EH (cell line): ENCODE measurements at places on chromosomes 5 and 9.

DNA sequence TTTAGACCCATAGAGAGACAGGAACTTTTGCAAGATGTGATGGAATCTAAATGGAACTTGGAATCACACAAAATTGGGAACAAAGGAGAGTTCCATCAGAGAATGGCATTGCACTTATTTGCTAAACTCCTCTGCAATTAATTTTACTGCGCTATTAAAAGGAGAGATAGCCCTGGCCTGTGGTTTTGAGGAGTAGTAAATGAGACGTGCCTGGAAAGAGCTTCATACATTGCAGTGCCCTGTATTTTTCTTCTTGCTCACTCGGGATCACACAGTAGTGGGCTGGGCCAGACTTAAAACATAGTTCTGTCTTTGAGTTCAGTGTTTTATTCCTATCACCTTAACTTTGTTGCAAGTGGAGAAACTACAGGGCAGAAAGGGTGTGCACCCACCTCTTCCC lies 94.4 kb upstream of the SLC27A6 start:
- peak; percentile 19 for DNase-seq

GRCh38 chr9:131942146-131942720 lies 137.4 kb downstream of the MED27 start:
- DNase-seq = peak; percentile 15

DNA sequence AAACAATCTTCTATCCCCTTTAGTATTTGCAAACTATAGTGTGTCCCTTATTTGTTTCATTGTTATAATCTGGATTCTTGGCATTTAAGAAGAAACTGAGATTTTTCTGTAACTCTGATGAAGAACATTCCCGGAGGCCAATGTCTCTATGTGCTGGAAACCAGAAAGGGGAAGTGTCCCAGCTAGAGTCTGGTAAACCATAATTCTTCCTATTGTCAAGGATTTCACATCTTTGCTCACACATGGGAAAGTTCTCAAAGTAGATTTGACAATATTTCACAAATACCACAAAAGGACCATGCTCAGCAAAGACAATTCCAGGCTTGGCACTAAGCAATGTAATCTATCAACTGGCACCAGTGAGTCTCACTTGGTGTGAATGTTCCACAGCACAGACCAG lies 146.8 kb downstream of the MUSK start:
- DNase-seq = no peak

GRCh38 chr5:4250254-4250653 lies 654.6 kb downstream of the IRX1 start:
- no peak for DNase-seq

GRCh38 chr9:114503009-114503408 lies 2.3 kb downstream of the WHRN start:
- no peak for DNase-seq

DNA sequence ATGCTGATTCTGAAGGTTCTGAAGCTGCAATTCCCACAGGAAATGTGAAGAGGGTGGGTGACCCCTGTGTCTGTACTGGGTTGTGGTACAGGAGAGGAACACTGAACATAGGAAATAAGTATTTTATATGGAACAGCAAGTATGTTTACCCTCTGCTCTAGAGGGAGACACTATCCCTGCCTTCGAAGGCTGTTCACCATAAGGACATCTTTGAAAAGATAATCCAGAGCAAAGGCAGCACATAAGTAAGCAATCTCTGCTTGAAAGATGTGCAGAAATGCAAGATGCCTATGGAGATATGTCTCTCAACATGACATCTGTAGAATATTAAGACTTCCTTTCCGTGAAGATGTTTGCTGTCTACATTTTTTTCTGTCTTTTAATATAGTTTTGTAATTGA lies 184.4 kb upstream of the EFNA5 start:
- peak; percentile 18 for DNase-seq

GRCh38 chr5:55645304-55645703 lies 66.8 kb downstream of the SLC38A9 start:
- peak; percentile 51 for DNase-seq

- DNase-seq = peak; percentile 61
Measured at GRCh38 chr9:137619240-137620047, 639 bp downstream of the EHMT1 start.

DNA sequence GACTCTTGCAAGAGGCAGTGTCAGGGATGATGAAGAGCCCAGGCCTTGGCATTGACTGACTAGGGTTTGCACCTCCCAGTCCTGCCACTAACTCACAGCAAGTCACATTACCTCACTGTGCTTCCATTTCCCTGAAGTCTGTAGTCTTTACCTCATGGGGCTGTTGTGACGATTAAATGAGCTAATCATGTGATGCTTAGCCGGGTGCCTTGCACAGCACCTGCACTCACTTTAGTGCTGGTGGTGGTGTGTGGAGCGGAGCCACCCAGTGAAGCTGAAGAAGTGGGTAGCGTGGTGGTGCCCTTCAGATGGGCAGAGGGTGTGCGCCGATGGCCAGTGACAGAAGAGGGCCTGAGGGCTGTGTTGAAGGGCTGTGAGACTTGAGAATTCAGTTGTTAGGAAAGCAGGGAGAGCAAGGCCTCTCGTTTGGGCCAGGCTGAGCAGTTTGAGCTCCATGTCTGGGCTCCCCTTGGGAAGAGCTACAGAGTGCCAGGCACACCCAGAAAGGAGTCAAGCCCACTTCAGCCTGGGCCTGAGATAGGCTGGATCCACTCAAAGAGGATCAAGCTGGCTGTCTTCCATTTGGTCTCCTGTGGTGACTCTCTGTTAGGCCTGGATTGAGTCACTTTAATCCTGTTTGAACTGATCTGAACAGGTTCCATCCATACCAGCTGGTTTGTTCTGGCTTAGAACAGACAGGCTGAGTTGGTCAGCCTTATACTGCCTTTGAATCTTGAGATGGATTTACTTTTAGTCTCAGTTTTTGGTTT lies 42.5 kb downstream of the RALGPS1 start:
- peak; percentile 62 for DNase-seq

DNA sequence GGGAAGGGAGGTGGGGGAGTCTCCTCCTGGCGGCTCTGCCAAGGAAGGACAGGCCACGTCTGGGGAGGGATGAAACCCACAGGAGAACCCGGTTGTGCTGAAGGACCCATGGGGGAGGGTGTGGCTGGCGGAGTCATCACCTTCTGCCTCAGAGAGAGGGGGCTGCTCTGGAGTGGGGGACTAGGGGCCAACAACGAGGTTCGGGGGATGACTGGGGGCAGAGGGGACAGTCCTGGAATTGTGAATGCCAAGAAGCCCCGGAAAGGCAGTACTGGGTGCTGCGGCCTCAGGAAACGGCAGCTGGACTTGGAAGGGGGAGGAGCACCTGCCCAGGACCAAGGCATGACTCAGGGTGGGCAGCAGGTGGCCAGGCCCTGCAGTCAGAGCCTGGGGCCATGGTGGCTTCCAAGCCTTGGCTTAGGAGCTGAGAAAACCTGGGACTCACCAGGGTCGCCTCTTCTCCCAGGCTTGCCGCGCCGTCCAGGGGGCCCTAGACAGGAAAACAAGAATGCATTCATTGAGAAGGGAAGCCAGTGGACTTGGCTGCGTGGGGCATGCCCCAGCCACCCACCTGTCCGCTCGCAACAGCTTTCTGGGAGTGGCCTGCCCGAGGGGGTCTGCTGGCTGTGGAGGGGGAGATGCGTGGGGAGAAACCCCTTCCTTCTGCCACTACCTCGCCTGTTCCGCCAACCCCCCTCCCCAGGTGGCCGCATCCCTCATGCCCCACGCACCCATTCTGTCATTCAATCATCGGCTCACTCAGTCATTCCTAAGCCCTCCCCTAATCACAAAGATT lies 74.0 kb upstream of the PHYKPL start:
- no peak for DNase-seq

GRCh38 chr5:10563110-10563944 lies 543 bp upstream of the ANKRD33B start:
- DNase-seq = peak; percentile 59

GRCh38 chr5:88827997-88828396 lies 55.0 kb downstream of the MEF2C start:
- DNase-seq = peak; percentile 4

- no peak for DNase-seq
Measured at GRCh38 chr9:129307227-129307970, 129.3 kb upstream of the IER5L start.

DNA sequence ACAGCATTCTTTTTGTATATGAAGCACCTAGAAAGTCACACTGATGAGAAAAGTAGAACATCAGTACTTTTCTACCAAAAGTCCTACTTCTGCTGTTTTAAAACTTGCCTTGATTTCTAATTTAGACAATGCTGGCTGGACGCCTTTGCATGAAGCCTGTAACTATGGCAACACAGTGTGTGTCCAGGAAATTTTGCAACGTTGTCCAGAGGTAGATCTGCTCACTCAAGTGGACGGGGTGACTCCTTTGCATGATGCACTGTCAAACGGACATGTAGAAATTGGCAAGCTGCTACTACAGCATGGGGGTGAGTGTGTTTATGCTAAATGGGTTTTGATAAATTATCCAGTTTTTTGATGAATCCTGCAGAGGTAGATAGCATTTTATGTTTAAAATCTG lies 73.5 kb downstream of the SLF1 start:
- DNase-seq = no peak

DNA sequence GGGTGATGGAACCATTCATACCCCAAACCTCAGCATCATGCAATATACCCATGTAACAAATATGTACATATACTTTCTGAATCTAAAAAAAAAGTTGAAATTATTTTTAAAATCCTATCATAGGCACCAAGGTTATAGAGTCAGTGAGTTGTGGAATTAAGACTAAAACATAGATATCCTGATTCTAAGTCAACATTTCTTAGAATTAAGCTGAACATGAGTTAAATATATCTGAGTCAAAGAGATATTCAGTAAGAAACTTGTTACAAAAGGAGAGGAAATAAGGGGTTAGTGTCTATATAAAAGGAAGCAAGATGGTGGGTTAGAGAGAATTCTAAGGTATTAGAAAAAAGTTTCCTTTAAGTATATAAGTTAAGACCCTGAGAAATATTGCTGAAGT lies 89.9 kb downstream of the CCDC192 start:
- no peak for DNase-seq

DNA sequence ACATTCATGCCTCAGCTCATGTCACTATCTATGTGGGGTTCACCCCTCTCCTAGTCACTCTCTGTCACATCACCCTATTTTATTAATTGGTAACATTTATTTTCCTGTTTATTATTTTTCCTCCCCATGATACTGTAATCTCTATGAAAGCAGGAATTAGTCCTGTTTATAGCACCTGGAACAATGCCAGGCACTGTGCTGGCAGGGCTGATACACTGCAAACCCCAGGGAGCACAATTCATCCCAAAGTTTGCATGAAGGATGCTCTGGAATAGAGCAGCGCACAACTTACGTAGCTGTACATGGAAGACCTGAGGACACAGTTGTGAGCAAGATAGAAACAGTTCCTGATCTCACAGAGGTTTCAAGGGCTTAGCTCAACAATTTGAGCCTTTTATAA lies 103.2 kb downstream of the NSG2 start:
- DNase-seq = no peak

DNA sequence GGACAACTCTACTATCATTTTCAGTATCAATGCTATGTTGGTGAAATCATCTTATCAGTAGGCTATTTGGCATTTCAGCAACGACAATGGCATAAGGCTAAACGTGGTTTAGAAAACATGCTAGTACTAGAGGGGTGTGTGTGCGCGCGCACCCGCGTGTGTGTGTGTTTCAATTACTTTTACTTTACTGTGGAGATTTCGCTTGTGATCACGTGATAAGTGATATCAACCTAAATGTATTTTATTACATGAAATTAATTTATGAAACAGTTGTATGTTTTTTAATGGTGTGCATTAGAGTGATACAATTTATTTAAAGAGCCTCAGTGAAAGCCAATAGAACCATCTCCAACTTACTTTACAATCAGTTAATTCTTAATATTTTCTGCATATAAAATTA lies 587.9 kb upstream of the ITGA1 start:
- no peak for DNase-seq

- DNase-seq = no peak
Measured at GRCh38 chr5:82699737-82700136, 377.5 kb downstream of the TMEM167A start.

DNA sequence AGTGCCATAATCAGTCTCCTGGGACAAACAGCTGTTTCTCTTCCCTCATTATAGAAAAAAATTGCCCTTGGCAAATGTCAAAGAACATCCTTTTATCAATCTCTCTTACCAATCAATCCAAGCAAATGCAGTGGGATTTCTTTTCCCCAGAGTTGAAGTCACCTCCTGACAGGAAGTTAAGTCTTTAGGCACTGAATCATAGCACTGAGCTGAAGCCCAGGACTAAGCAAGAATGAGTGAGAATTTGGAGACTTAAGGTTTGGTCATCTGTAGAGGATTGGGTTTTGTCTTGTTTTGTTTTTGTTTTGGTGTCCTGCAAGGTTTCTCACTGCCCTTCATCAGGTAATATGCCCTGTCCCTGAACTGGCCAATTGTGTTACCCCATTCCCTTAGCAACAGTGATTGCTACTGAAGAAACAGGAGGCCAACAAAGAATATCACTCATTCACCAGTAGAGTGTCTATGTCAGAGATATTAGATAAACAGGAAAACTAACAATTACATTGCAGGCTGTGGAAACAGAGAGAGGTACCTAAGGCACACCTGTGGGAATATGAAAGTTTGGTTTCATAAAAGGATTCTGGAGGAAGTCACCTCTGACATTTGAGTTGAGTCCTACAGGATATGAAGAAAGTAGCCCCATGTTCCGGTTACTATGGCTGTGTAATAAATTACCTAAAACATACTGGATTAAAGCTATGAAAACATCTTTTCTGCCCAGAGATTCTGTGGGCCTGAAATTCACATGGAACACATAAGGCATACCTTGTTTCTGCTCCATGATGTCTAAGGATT lies 4.5 kb upstream of the FXN start:
- DNase-seq = peak; percentile 28
